ENCODE measurements at places on chromosomes 1 and 21.

DNA sequence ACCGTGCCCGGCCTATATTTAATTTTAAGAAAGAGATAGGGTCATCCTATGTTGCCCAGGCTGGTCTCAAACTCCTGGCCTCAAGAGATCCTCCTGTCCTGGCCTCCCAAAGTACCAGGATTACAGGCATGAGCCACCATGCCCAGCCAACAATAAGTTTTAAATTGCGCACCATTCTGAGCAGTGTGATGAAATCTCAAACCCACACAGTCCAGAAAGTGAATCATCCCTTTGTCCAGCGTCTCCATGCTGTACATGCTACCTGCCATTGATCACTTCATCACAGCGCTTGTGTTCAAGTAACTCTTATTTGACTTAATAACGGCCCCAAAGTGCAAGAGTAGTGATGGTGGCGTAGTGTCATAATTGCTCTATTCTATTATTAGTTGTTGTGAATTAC is 75.4 kb downstream of the APP start:
- no peak for DNase-seq

GRCh38 chr1:67464746-67465145 is 34.5 kb upstream of the SERBP1 start:
- no peak for DNase-seq

DNA sequence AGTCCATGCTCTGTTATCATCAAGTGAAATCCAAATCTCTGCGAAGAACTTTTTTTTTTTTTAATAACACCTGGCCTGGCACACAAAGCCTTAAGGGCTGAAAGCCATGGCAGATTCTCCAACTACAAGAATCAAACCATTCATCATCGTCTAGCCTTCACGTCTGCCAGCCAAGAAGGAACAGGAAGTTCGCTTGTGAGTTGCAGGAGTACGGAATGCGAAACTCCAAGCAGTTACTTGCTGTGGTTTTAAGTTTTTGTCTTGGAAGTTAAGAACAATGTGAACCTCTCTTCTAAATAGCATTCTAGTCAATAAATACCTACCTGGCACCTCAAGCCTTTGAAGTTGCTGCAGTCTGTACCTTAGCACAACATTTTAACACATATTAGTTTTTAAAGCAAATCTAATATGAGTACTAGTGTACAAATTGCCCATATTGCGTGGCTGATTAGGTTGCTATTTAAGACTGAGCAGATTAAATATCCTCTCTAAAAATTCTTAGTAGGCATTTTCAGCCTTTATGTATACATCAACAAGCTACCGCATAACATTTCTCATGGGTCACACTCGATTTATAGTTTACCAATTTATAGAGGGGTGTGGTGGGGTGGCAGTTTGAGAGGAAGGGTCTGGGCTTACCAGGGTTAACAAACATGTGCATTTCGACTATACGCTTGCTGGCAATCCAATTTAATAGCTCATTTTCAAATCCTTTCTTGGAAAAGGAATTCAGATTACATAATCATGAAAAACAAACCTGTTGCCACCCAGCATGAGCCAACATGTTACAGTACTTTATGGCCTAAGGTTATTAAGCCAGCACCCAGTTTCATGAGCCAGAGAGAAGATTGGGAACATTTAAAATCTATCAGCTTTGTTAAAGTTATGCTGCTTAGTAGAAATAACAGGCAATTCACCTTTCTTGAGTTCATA is 22.2 kb upstream of the PTPN14 start:
- DNase-seq = no peak

DNA sequence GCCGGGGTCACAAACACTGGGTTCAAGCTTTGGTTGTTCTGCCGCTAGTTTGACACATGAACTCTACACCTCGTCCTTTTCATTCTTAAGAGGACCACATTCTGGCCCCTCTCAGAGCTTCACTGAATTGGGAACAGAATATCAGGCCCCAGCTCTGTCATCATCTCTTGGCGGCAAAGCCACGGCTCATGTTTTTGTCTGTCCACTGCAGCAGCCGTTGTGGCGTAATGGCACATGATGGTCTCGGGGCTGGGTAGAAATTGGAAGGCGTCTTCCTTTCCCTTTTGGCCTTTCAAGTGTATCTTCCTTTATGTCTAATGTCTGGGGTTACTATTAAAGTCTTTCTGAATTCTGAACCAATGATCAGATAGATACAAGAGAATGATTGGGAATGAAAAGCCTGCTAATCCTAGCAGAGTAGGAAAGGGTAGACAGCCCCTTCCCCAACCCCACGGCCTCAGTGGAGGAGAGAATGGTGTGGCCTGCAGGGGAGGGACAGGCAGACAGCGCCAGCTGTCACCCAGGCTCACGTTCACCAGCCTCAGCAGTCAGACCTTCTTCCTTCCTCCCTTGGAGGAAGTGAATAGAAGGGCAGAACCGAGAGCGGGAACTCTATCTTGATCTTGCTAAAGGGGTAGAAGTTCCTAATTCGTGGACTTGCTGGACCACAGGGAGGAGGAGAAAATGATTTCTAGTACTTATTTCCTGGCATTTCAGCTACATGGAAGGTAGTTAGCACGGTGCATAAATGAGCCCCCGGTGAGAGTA is 498.1 kb downstream of the KIF26B start:
- no peak for DNase-seq

DNA sequence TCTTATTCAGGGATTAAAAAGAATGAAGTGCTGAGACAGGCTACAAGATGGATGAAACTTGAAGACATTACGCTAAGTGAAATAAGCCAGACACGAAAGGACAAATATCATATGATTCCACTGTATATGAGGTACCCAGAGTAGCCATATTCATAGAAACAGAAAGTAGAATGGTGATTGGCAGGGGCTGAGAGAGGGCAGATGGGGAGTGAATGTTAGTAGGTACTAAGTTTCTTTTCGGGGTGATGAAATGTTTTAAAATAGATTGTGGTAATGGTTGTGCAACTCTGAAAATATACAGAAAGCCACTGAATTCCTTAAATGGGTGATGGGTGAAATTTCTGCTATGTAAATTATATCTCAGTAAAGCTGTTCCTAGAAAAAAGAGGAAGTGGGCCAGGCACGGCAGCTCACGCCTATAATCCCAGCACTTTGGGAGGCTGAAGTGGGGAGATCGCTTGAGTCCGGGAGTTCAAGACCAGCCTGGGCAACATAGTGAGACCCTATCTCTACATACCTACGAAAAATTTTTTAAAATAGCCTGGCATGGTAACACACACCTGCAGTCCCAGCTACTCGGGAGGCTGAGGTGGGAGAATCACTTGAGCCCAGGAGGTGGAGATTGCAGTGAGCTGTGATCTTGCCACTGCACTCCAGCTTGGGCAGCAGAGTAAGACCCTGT is 15.9 kb downstream of the SLC27A3 start:
- DNase-seq = no peak

- DNase-seq = no peak
Measured at GRCh38 chr1:65395887-65396612, 24.4 kb upstream of the LEPR start.

GRCh38 chr1:245749053-245749452 is 594.3 kb downstream of the KIF26B start:
- DNase-seq = no peak

- no peak for DNase-seq
Measured at GRCh38 chr1:111219557-111220286, 7.8 kb upstream of the CHI3L2 start.

DNA sequence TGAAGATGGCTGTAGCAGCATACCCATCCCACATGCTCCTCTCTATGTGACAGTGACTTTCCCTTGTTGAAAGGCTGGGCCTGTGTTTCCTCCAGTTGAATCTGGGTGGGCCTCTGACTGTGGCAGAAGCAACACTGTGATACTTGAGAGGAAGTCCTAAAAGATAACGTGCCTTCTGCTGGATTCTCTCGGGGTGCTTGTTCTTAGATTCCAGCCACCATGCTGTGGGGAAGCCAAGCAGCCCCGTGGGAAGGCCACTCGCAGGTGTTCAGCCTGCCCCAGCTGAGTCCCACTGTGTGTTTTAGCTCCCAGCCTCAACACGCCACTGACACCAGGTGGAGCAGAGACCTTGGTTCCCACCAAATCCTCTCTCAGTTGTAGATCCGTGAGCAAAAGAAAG is 31.5 kb downstream of the TRAPPC10 start:
- DNase-seq = no peak

DNA sequence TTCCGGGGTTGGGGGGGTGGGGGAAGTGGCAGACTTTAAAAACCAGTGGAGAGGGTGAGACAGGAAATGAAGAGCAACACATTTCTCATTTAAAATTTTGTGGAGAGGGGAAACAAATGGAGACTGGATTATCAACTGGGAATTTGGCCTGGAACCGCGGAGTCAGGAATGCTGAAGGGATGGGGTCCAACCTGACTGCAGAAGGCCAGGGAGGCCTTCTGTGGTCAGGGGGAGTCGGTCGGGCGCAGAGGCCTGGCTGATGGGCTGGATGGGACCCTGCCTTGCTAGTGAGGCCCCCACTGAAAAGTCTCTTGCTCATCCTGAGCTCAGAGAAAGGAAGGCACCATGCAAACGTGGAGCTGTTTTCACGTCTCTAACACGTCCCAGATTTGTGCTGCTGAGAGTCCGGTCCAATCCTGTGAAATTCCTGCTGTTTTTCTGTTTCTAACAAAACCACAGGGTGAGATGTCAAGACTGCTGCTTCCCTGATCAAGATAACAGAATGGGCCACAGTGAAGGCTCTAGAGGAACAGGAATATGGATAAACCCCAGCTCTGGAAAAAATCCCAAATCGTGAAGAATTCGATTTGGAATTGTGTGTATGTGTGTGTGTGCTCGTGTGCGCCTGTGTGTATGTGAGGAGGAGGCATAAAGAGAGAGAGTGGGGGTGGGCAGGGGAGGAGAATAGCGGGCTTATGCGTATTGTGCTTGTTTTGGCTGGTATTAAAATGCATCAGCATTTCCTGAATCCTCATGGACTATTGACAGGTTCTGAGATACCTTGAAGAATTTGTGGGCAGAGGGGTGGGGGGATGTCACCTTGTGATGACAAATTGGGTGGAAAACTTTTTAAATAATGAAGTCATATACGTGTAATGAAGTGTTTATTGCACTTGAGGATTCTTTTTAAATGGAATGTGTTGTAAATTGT is 117.4 kb downstream of the NGF start:
- DNase-seq = no peak

DNA sequence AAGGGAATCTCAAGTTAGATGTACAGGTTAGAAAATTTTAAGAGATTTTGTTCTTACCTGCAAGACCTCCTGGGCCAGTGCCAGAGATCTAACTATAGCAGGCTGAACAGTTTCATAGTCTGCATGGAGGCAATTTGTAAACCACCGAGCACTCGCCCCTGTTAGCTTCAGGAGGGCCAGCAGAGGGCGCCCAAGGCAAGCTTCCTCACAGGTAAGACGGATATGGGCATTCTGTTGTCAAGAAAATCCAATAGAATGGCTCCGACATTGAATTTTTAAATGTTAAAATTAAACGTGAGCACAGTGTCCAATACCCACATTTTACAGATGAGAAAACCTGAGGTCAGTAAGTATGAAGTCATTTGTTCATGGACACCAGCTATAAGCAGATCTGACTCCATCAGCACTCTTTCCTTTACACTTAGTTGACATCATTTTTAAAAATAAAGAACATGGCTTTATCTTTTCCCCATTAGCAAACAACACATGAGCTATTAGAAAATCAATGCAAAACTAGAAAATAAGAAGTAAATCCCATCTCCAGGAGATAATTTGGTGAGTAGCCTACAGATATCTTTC is 2.2 kb downstream of the REG4 start:
- DNase-seq = peak; percentile 26

GRCh38 chr1:20259646-20260045 is 31.0 kb upstream of the VWA5B1 start:
- no peak for DNase-seq

- DNase-seq = no peak
Measured at GRCh38 chr1:228990906-228991569, 255.8 kb downstream of the RHOU start.

GRCh38 chr1:59161136-59161535 is 135.8 kb upstream of the FGGY start:
- DNase-seq = no peak

DNA sequence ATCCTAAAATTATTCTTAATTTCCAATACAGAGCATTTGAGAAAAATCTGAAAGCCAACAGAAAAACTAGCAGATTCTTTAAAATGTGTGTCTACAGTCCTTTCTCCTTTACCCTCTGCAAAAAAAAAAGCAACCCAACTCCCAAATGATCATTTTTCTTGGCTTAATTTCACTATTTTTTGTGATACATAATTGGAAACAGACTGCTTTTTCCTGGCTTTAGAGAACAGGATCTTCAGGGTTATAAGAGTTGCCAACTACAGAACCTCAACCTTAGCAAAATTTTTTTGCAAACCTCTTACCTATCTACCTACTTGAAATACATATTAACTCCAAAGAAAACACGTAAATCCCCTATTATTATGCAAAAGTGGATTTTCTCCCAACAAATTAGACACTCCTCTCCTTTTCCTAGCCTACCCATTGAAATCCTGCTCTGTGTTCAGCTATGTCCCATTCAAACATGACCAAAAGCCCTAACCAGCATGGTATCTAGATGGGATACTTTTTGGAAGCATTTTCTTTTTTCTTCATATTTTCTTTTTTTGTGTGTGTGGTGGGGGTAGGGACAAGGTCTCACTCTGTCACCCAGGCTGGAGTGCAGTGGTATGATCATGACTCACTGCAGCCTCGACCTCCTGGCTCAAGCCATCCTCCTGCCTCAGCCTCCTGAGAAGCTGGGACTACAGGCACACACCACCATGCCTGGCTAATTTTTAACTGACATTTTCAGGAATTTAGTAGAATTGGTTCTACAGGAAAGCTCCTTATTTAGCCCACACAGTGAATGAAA is 9.0 kb downstream of the TGFBR3 start:
- DNase-seq = no peak

DNA sequence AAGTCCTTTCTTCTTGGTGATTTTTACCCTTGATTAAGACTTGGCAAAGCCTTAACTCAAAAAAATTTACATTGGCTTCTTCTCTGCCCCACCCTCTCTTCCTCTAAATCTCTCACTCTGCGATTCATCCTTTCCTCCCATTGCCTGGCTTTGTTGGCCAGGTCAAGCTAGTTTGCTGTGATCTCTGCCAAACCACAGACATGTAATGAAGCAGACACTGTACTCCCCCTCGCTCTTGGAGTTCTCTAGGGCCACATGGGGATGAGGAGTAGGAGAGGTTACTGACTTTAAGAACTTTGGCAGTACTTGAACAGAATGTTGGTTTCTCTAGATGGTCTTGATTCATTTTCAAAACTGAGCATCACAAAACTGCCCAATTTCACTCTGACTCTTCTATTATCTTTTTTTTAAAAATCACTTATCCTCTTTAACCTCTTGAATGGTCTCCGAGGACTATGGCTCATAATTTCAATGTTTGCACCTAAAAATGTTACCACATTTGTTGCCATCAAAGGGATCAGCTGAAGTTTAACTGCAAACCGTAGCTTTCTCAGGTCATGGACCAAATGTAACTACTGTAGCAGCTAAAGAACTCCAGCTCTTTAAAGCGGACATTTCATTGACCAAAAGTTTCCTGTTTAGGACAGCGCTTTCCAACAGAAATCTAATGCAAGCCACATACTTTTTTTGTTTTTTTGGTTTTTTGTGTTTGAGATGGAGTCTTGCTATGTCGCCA is 62.7 kb upstream of the IPO9 start:
- no peak for DNase-seq

Measured in stimulated activated CD8-positive, alpha-beta memory T cell treated with anti-CD3 and anti-CD28 coated beads, Interleukin-15, amount 100 ng/mL, for 24 hours (primary cell).